SK-N-DZ (cell line): ENCODE measurements at places on chromosomes 5 and 9.

- no peak for DNase-seq
Measured at GRCh38 chr5:28165096-28165495, 1126.7 kb upstream of the CDH9 start.

DNA sequence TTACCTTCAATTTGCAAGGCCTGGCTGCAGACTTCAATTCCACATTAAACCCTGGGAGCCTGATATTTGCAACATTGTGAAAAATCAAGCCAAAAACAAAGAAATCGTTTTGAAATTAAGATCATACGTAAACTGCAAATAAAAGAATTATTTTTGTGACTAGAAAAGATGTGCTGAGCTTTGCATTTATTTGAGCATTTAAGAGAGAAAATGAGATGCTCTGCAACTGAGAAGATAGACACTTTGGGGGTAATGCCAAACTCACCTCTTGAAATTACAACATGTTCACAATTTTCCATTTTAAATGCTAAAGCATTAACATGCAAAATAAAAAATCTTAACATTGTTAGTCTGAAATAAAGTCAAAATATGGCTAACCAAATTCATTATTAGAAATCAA is 46.6 kb downstream of the CSNK1A1 start:
- no peak for DNase-seq

DNA sequence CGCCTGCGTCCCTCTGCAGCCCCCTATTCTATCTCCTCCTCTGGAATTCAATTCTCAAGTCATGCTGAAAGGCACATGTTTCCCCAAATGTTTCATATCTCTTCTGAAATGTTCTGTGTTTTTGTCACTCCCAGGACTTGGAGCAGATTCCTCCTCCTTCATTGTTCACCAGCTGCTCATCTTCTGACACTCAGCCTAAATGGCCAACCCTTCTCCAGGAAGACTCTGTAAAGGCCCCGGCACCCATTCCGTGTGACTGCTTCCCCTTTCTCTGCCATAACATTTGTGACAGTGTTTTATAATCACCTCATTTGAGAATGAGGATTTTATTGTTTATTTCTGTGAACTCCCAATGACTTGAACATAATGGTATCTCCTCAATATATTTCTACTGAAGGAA is 170.8 kb upstream of the ADAMTS16 start:
- no peak for DNase-seq

DNA sequence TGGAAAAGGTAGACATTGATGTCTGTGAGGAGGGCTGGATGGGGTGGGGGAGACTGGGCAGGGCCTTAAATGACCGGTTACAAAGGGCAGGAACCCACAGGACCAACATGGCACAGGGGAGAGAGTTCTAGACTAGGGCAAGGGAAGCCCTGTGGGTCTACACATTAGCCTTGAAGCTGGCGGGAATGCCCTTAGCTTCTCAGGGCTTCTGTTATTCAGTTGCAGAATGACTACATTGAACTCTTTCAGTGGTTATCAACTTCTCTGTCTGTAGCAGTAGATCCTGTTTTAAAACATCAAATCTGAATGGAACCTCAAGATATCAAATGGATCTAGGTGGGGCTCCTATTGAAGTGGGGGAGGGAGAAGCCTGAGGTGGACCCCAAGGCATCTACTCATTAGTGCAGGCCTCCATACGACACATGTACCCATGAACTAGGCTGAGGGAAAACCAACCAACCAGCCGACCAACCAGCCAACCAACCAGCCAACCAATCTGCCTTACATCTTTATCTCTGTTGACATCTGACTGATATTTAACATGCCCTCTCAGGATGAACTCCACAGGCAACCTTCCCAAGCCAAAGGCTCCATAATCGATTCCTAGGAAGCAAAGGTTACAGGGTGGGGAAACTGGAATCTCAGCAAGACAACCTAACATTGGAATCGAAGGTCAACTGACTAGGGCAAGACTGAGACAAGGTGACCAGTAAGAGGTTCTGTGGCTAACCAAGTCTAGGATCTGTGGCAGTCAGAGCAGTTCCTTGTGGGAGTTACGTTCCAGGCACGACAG is 48.3 kb downstream of the DAP start:
- DNase-seq = no peak

DNA sequence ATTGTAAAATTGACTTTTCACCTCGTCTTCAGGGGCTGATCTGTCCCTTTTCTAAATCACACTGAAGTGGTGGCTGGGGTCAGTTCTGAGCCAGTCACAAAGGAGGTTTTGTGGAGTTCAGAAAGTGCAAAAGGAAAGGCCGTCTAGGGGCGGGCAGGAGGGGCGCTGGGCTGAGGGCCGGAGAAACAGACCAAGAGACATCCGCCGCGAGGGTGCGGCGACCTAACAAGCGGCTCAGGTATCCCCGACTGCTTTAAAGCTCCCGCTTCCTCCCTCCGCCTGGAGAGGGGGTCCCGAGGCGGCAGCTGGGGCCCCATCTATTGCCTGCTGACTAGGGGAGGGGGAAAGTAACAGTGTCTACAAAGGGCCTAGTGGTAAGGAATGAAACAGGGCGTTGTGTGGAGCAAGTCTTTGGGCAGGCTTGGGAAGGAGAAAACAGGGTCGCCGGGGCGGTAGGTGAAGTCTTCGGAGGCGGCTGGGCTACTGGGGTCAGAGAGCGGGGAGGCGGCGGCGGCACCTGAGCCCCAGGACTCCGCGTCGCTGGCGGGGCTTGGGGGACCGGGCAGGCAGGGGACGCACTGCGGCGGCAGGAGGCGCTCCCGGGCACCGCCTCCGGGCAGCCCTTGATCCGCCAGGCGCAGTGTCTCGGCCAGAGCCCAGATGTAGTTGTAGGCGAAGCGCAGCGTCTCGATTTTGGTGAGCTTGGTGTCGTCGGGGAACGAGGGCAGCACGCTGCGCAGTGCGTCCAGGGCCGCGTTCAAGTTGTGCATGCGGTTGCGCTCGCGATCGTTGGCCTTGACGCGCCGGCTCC is 950 bp downstream of the NEUROG1 start:
- no peak for DNase-seq

- DNase-seq = no peak
Measured at GRCh38 chr5:37838152-37838932, 1.5 kb downstream of the GDNF start.

GRCh38 chr5:1564824-1565736 is 41.3 kb upstream of the LPCAT1 start:
- no peak for DNase-seq

GRCh38 chr5:124104821-124105220 is 592.8 kb downstream of the CSNK1G3 start:
- DNase-seq = no peak

- DNase-seq = no peak
Measured at GRCh38 chr5:95235439-95235982, 49.4 kb downstream of the MCTP1 start.

DNA sequence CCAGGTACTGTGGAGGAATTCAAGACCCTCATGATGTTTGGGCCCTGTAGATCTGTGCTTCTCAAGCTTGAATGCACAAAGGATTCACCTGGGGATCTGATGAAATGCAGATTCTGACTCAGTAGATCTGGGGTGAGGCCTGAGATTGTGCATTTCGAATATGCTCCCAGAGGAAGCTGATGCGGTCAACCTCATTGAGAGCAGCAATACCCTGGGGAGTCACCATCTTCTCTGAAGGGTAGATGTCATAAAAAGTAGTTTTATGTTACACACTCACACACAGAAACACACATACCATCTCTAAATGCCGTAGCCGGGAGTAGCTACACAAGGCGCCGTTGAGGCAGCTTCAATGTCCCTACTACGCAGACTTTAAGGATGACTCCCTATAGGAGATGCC is 55.8 kb upstream of the CPEB4 start:
- DNase-seq = no peak

GRCh38 chr9:131096269-131097125 is at the start of gene AIF1L:
Gene AIF1L (plus strand): TSS chr9:131096531. CDS start chr9:131096630, 99 bp downstream.
- peak; percentile 63 for DNase-seq

GRCh38 chr9:131478421-131478868 is 24.3 kb upstream of the POMT1 start:
- peak; percentile 63 for DNase-seq

GRCh38 chr9:121773954-121774714 is 122.7 kb downstream of the DAB2IP start:
- no peak for DNase-seq

DNA sequence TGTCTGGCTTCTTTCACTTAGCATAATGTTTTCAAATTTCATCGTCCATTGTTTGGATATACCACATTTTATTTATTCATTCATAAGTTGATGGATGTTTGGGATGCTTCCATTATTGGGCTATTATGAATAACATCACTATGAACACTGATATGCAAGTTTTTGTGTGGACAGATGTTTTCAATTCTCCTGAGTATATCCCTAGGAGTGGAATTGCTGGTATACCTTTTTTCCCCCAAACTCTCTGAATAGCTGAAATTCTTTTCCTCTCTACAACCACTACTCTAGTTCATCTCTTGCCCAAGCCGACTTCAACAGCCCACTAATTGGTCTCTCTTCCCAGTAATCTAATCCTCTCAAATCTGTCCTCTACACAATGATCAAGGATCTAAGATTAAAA is 4.7 kb upstream of the ZFR start:
- DNase-seq = no peak

GRCh38 chr9:134814598-134815215 is 65.9 kb upstream of the FCN2 start:
- DNase-seq = no peak

GRCh38 chr9:118829334-118829733 is 539.9 kb downstream of the BRINP1 start:
- DNase-seq = no peak

- no peak for DNase-seq
Measured at GRCh38 chr5:71481441-71481840, 26.0 kb downstream of the BDP1 start.

GRCh38 chr9:114958021-114958843 is 27.8 kb upstream of the TNFSF8 start:
- DNase-seq = no peak

GRCh38 chr9:83147315-83148149 is 84.6 kb upstream of the RASEF start:
- no peak for DNase-seq

DNA sequence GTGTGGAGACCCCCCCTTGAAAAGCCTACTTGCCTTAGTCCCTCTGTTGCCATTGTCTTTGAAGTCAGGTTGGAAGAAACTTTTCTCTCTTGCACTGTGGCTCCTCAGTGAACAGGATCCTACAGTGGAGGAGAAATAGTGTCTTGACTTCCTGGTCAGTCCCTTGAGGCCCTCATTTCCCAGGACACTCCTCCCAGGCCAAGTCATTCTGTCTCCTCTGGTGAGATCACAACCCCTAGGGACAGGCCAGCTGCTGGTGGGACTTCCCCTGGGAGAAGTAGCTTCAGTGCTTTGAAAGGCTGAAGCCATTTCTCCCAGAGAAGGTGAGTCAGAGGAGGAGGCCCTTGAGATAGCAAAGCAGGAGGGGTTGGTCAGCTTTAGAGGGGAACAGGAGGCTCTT is 10.1 kb upstream of the GRIA1 start:
- DNase-seq = no peak

DNA sequence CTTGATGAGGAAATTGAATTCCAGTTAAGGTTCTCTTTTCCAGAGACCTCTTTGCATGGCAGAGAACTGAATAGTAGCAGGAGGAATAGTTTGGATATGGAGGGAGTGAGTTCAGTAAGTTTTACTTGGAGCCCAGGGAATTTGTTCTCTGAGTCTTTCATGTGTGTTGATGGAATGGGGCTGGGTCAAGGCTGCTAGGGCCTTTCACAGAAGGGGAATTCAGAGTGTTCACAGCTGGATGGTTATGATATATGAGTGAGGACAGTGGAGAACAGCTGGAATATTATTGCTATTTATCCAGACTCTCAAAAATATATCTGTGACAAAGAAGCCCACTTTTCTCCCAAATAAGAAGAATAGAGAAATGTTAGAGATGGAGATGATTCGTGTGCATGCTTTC is 372.8 kb downstream of the PLK2 start:
- no peak for DNase-seq

DNA sequence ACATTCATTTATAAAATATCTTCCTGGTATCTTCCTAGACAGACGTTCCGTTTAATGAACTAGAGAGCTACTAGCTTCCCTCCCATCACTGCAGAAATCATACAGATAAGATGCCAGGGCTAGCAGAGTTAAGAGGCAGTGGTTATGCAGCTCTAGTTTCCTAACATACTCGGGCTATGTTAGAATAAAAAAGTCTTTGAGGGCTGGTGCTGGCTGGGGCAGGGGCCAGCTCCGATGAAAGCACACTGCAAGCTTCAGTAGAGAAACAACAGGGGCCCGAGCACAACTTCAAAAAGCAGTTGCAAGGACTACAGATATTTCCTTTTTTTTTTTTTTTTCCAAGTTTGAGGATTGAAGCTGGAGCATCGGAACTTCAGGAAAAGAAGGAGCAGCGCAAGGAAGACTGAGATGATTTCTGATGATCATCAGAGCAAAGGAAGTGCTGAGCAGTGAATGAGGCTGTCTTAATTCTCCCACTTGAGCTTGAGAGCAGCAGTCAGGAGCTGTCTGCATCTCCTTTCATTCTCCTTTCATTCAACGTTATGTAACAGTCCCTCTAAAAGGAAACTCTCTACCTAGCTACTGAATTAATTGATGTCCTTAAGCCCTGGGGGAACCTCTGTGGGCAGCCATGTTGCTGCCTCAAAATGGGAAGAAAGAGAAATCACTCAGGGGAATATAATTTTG is 47.6 kb upstream of the ADCY2 start:
- DNase-seq = no peak

DNA sequence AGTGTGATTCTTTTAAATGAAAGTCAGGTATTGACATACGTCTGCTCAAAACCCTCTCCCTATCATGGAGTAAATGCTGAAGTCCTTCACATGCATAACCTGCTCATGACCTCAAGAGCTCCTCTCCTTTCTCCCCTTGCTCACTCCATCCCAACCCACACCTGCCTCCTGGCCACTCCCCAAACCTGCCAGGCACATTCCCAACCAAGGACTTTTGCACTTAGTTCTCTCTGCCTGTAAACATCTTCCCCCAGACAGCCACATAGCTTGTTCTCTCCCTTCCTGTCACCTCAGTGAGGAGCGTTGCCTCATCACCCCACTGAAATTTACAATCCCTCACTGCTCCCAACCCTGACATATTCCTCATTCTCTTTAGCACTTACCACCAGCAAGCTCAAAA is 8.7 kb downstream of the SETD9 start:
- DNase-seq = no peak

DNA sequence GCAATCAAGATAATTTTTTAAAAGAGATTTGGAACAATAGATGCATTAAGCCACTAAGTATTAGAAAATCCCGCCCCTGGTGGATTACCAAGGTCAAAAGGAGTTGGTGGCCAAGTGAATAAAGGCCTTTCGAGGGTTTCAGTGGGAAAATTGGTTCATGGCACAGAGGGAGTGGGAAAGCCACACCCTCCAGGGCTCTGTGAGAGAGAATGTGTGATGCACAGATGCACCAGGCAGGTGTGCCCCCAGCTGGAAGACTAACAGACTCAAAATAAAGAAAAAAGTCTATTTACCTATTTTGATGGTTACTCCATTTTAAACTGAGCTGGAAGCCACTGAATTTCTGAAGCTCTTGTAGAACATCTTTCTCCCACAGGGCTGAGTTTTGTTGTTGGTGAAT is 278.0 kb downstream of the DRD1 start:
- DNase-seq = no peak
